ENCODE measurements at places on chromosomes 3 and 15.

GRCh38 chr3:153927107-153927506, 194.1 kb upstream of the ARHGEF26 start:
- DNase-seq, result peak; percentile 15

DNA sequence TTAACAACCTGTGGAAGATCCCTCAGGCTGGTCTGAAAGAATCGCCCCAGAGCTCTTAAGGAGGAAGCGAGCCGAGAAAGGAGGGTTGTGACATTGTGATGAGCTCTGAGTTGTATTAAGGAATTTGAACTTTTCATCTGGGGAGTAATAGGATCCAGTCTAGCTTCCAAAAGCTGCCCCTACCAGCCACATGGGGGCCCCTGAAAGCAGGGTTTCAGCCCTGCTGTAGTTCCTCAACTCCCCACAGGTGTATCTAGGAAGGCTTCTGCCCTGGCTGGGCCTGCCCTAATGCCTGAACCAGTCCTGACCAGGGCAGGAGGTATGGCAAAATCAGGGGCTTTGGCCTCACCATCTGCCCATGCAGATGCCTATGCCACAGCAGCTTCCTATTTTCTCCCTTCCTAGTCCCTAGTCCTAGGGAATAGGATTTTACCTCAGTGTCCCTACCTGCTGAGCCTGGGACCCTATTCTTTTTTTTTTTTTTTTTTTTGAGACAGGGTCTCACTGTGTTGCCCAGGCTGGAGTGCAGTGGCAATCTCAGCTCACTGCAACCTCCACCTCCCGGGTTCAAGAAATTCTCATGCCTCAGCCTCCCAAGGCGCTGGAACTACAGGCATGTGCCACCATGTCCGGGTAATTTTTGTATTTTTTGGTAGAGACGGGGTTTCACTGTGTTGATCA, 5.0 kb upstream of the AP3S2 start:
- DNase-seq, result peak; percentile 79

DNA sequence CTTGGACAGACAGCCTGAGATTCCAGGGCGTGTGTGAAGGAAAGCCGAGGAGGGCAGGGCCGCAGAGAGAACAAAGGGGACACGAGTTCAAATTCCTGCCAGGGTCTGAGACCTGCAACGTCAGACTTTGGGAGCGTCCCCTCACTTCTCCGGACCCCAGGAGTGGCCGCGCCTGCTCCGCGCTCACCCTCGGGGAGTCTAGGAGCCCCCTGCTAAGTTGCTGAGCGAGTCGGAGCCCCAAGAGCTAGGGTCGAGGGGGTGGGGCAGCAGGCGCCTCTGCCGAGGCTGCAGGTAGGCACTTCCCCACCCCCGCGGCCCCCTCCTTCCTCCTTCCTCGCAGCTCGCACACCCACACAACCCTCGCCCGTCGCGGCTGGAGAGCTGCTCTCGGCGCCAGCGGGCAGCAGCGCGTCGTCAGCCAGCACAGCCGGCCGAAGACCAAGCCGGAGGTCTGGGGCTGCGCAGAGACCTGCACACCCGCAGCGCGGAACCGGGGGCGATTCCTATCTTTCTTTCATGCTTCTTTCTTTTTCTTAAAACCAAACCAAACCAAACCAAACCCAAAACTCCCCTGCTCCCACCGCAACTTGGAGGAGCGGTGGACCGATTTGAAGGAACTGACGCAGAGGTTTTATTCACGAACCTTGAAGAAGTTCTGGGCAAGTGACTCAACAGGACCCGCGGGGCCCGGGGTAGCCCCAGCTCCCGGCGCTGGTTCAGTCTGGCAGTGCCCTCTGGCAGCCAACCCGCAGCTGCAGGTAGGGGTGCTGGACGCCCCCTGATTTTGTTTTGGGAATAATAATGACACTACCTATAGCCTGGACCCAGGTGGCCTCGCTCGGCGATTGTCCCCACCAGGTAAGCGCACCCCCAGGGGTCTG, at the start of gene ANKRD34C:
TSS of gene ANKRD34C (plus strand) at position 352 of the 881 bp plus-strand sequence. CDS start 10,563 bp downstream, outside the sequence.
- DNase-seq, result no peak

DNA sequence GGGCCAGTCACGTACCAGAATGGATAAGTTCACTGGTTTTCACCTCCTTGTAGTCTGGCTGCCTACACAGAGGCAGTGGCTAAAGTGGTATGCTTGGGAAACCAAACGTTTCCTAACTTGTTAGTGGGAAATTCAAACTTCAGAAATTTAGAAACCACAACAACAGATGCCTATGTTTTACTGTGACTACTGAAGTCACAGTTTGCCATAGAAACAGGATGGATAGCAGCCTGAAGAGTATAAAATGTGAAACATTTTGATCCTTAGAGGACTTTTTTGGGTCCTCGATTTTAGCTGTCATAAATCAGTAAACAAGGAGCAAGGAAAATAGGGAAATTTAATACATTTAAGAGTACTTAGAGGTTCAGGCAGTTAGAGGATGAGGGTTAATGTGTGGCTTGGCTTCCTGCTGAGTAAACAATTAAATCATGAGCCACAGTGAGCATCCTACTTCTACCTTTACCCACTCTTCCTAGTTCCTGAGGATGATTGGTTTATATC, 48.6 kb downstream of the CMSS1 start:
- DNase-seq, result no peak

- DNase-seq, result no peak
Measured at GRCh38 chr3:149376718-149377407, 586 bp downstream of the TM4SF1 start.

- no peak for DNase-seq
Measured at GRCh38 chr3:40869939-40870338, 329.4 kb upstream of the CTNNB1 start.
